ENCODE measurements at places on chromosomes 7 and 10. TPM values are rescaled to one million over a fixed set of nuclear protein-coding genes. Genes with fewer than 3 reads are reported as not detected.

Gene NEBL
- polyA plus RNA-seq, result 95.1 TPM

Gene GSTO2
- 32.1 TPM for polyA plus RNA-seq

Gene OPALIN
- not detected for polyA plus RNA-seq

Gene TAS2R41
- polyA plus RNA-seq, result not detected

Gene ANKRD2
- 0.40 TPM for polyA plus RNA-seq

Gene EPDR1
- 20.1 TPM for polyA plus RNA-seq

Gene OR13A1
- not detected for polyA plus RNA-seq

Gene OR2A5
- 0.04 TPM for polyA plus RNA-seq

Gene DYNC1I1
- 0.28 TPM for polyA plus RNA-seq

Gene CPA1
- 2.5 TPM for polyA plus RNA-seq

Gene PHYHIPL
- 16.8 TPM for polyA plus RNA-seq

Gene ATOH7
- polyA plus RNA-seq, result 1.7 TPM

Gene PPP1R3C
- polyA plus RNA-seq, result 32.2 TPM

Gene GSDME
- 14.8 TPM for polyA plus RNA-seq

DNA sequence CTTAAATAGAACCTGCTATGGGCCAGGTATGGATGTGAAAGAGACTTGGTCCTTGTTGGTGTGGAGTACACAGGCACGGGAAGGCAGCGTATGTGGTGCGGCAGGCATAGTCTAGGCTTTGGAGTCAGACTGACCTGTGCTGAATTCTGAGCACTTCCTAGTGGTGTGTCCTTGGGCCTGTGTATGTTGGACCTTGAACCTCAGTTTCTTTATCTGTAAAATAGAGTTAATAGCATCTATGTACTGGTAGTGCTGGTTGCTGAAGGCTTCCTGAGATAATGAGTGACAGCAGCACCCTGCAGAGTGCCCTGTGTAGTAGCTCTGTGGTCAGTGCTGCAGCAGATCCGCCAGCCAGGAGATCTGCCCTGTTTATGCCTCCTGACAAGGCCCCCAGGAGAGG lies 5.3 kb upstream of the SFRP5 start:
- no peak for DNase-seq

GRCh38 chr10:124639206-124639605 lies 105.0 kb downstream of the FAM53B start:
- DNase-seq, result no peak

DNA sequence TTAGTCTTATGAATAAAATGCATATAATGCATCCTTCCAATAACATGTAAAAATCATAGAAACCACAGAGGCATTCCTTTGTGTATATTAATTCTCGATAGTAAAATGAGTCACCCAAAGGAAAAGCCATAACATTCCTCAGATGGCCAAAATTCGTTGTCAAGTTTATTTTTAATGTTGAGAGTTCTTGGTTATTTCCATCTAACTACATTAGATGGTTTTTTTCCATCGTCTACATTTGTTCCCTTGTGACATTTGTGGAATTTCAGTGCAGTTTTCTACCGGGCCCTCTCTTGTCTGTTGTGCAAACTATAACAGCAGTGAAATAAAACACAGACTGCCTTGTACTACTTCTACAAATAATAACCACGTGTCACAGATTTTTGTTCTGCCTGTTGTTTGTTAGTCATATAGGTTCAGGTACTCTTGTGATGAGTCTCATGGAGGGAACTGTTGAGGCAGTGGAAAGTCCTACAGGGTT lies 54.7 kb upstream of the CCAR1 start:
- no peak for DNase-seq

DNA sequence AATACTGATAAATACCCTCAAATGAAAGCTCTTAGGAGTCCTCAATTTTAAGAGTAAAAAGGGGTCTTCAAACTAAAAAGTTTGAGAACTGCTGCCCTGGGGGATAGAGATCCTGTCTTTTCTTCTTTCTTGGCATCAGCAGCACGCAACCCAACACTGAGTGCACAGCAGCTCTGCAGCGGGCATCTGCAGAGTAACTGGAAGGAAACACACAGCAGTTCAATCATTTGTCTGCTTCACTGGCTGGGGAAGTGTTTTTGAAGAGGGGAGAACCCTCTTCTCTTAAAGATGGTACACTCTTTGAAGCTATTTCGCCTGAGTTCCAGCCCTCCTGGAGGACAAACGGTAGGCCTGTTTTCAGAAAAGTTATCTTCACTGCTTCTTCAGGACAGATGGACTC lies 193.6 kb downstream of the FGFR2 start:
- no peak for DNase-seq

DNA sequence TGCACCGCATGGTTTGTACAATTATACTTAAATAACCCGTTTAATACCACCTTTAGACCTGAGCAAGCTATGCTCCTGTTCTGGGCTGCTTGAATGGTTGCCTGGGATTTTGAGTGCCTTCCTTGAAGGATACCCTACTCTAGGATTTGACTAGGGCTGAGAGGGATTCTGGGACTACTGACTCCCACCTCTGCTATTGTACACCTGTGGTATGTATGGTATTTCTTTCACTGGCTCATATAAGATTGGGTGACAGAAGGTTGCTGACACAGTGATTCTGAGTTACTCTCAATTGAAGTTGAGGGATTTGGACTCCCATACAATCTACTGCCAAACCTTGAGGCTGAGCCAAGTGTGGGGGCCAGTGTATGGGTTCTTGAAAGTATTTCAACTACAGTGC lies 494.4 kb upstream of the SEMA3D start:
- DNase-seq, result no peak

- no peak for DNase-seq
Measured at GRCh38 chr10:113447278-113447677, 105.6 kb upstream of the HABP2 start.

DNA sequence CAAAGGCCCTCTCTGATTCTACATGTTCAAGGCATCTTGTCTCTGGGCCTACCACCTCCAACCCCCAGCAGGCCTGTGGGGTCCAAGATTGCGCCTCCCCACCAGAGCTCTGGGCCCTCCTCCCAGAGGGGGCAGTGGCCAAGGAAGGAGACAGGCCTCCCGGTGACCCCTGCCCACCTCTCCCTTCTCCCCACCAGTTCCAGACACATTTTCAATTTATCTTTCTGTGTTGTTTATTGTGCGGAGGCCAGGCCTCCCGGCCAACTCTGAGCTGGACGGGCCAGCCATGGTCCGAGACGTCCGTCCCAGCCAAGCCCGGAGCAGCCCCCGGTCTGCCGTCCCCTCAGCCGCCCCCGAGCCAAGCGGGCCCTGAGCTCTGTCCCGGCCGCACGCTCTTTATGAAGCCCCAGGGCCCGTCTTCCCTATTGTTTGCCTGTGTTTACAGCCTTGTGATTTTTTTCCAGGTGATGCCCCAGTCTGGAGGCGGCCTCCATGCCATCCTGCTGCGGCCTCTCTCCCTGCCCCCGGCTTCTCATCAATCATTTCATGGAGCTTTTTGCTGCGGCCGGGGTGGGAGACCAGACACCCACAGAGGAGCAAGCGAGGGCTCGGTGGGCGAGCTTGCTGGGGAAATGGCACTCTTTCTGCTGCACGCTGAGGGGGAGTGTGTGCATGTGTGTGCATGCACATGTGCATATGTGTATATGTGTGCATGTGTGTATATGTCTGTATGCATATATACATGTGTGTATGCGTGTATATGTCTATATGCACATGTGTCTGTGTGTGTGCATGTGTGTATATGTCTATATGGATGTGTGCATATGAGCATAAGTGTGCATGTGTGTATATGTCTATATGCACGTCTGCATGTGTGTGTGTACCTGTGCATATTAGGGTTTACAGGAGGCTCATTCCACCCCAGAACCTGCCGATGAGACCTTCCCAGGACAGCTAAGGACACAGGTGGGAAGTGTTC lies 52.7 kb upstream of the ELN start:
- DNase-seq, result no peak

GRCh38 chr10:98273057-98273850 lies 5.3 kb upstream of the LOXL4 start:
- DNase-seq, result no peak

GRCh38 chr7:87712571-87712970 lies 84.4 kb downstream of the RUNDC3B start:
- no peak for DNase-seq

DNA sequence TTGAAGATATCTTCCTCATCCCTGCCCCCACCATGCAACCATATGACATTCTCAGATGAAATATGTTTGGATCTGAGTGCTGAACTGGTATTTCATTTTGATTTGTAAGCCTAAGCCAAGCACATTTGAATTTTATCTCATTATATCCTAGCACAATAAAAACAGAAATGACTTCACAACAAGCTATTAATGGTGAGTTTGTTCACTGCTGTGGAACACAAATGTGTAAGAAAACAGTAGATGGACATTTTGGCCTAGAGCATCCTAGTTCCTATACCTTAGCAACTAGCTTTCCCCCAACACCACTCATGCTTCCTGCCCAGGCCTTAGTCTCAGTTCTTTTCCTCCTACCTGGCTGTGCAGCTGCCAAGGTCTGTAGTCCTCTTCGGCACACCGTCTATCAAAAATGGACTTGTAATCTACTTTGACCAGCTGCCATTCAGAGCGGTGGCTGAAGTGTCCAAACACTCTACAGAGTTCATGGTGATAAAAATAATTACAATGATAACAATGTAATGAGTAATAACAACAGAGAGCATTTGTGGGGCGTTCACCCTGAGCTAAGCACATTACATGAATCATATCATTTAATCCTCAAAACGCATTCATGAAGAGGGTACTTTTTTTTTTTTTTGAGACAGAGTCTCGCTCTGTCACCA lies 491.9 kb downstream of the SORCS1 start:
- no peak for DNase-seq

GRCh38 chr10:122420624-122421007 lies 33.8 kb upstream of the ARMS2 start:
- DNase-seq, result no peak

DNA sequence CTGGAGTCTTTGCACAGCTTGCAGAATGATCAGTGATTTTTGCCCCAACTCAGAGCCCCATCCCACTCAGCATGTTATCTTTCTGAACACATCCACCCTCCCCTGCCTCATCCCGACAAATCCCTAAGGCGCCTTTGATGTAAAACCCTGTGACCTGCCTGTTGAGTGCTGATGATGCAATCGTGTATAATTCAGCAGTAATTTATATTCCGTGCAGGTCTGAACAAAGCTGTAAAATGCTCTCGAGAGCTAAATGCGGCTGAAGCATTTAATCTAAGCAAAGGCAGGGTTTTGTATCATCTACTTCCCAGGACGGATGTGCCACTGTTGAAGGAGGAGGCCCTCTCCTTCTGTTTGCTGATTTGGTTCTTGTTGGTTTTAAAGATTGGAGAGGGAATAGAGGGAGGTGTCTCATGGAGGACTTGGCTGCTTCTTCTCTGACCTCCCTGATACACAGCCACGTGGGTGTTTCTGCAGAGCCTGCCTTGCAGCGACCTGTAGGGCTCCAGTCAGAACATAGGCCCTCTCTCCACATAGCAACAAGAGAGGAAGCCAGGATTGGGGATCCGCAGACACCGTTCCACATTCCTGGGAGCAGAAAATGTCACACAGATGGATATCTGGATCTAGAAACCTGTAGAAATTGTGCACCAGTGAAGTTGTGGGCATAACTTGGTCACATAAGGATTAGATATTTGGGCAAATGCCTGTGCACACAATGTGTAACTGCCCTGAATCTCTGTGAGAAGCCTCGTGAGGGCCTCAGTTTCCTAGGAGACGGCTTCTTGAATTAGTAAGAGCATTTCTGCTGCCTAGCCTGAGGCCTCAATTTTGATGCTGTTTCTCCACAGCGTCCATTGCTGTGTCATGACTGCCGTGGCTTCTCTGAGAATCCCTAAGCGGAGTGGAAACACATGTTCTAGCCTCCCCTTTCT lies 90.2 kb upstream of the AGK start:
- DNase-seq, result no peak

GRCh38 chr7:82247814-82248433 lies 195.7 kb downstream of the CACNA2D1 start:
- no peak for DNase-seq

DNA sequence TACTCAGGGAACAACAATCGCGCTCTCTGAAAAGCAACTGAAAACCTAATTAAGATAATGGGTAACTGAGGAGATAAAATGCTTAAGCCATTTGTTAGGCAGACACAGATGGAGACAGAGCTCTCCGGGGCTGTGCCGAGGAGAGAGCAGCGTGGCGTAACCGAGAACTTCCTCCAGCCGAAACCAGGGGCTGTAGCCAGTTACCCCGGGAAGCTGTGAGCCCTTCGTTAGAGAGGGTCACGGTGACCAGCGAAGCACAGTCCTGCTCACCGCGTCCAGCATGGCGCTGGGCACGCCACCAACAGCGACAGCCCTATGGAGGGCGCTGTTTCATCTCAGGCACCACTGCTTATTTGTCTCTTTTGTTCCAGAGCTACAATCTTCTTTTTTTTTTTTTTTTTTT lies 16.1 kb downstream of the PAPOLB start:
- no peak for DNase-seq

GRCh38 chr10:51075043-51075872 lies 971 bp downstream of the PRKG1 start:
- no peak for DNase-seq

DNA sequence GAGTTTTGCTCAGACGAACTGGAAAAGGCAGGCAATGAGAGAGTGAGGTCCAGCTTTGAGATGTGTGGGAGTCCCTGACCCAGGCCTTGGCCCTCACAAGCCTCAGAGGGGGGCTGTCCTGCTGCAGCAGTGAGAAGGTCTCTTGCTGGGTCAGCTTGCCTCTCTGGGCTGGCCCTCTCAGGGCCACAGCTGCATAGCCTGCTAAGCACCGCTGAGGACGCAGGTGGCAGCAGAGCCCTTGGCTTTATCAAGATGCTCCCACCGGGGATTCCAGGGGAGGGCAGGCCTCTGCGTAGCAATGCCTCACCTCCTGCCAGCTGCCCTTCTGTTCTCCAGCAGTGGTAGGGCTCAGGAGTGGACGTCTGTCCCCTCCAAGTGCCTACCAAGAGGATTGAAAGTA lies 128.7 kb downstream of the COBL start:
- no peak for DNase-seq

GRCh38 chr7:46847126-46847525 lies 734.8 kb downstream of the TNS3 start:
- no peak for DNase-seq

DNA sequence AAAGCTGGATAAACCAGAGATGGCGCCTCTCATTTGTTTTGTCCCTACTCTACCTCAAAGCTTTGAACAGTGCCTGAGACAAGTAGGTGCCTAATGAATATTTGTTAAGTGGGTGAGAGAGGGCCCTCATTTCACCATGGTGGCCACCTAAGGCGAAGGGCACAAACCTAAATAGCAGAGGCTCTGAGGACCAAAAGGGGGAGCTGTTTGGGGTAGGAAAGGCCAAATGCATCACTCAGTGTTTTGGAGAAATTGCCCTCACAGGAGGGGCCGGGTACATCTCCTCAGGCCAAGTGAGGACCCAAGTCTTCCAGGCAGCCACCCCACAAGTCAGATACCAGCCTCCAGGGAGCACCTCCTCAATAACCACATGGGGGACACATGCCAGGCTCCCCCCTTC lies 14.0 kb downstream of the IMPDH1 start:
- no peak for DNase-seq

All from right renal cortex interstitium (tissue), 3 donors.